ENCODE measurements at places on chromosomes 6 and 20.

DNA sequence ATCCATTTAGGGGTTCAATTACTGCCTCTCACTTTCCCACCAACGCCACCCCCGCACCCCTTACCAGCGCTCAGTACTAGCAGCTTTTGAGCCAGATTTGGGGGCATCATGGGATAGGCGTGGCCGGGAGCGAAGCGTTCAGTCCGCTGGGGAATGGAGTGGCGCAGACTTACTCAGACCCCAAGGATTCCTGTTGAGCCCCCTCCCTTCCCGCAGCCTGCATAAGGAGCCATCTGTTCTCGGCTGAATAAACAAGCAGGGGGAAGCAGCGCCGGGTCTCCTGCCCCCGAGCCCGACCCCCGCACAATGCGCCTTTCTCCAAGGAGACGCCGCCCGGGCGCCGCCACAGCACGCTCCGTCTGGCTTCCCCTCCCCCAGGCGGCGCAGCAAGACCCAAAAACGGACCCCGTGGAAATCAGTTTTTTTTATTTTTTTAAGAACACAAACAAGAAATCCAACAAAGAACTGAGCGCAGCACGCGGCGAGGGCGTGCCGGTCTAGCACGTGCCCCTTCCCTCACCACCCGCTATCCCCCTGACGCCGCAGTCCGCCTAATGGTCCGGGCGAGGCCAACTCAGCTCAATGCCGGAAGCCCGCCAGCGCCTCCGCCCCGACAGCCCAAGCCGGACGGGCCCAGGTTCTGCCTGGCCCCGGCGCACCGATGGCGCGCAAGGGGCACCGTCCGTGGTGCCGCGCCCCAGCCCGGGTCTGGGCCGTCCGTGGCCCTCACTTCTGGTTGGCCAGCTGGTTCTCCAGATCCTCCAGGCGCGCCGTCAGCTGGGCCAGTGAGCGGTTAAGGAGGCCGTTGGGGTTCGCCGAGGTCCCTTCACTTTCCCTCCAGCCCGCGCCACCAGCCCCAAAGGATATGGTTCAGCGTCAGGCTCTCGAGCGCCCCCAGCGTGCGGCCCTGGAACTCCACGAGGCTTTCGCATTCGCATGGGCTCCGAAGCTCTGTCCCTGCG lies 13.3 kb upstream of the RBPJL start:
- DNase-seq: peak; percentile 87

GRCh38 chr20:46010491-46011391 lies 2.0 kb downstream of the MMP9 start:
- no peak for DNase-seq

DNA sequence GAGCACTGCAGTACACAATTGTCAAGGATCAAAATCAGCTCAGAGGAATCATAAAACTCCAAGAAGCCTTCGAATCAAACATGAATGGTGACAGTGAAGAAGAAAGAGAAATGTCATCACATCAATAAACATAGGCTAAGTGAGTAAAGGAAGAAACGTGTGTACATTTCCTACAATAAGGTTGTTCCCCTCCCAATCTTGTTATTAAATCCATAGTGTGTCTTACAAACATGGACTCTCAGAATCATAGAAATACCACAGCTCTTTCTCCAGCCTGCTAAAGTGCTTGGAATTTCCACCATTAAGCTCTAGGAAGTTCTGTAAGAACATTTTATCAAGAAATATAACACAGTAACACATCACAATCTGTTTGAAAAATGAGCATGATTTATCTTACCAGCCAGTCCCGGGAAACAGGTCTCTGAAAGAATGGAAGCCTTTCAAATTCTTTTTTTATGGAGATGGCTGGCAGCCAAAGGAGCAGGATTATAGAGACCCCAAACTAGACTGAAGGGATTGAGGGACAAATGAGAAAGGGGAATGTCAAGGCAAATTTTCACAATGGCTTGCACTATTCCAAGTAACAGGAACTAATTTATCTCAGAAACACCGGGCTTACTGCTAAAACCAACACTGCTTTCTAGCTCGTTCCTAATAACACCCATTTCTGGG lies 4.5 kb upstream of the TNFAIP3 start:
- DNase-seq: no peak

- DNase-seq: no peak
Measured at GRCh38 chr20:36481380-36482043, 59.8 kb upstream of the MYL9 start.

- peak; percentile 62 for DNase-seq
Measured at GRCh38 chr6:55578537-55579363, at the start of gene HMGCLL1. Gene HMGCLL1 (minus strand): TSS chr6:55579192. CDS start chr6:55579055, 137 bp downstream.

DNA sequence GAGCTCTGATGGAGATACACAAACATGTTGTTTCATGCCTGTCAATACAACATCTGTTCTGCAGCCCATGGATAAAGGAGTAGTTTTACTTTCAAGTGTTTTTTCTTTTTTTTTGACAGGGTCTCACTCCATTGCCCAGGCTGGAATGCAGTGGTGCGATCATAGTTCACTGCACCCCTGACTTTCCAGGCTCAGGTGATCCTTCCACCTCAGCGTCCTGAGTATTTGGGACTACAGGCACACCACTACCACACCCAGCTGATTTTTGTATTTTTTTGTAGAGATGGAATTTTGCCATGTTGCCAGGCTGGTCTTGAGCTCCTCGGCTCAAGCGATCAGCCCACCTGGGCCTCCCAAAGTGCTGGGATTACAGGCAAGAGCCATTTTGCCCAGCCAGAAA lies 97.0 kb downstream of the SMAP1 start:
- DNase-seq: no peak

DNA sequence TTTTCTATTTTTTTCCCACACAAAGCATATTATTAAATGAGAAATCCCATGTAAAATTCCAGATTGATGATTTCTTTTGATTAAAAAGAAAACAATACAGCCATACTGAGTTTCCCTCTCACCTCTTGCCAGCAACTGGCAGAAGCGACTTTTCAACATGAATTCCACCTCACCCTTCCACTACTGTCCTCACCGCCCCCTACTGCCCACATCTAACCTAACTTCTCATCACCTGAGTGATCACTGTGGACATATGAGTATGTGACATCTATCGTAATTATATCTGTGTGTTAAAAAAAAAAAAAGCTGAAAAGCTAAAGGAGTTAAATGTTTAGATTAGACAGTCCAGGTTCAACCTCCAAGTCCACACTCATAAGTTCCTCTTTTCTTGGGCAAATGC lies 528.6 kb downstream of the PRKN start:
- no peak for DNase-seq

All from sigmoid colon (tissue), 7 donors.